ENCODE measurements at places on chromosomes 3 and 15.

- no peak for DNase-seq
Measured at GRCh38 chr15:98738689-98739401, 90.5 kb downstream of the IGF1R start.

DNA sequence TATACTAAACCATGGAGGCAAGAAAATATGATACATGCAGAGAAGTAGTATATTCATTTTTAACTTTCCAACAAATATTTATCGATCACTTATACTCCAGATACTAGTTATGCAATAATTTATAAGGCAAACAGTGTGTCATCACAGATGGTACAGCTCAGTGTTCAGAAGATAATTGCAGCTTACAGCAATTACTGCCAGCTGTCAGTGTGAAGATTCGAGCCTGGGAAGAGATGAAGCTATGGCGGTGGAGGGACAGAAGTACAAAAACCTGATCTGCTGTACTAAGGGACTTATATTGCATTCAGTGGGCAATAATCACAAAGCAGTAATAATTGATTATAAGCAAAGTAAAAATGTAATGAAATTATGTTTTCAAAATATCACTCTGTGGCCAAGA is 170.6 kb upstream of the EPHA3 start:
- peak; percentile 1 for DNase-seq

DNA sequence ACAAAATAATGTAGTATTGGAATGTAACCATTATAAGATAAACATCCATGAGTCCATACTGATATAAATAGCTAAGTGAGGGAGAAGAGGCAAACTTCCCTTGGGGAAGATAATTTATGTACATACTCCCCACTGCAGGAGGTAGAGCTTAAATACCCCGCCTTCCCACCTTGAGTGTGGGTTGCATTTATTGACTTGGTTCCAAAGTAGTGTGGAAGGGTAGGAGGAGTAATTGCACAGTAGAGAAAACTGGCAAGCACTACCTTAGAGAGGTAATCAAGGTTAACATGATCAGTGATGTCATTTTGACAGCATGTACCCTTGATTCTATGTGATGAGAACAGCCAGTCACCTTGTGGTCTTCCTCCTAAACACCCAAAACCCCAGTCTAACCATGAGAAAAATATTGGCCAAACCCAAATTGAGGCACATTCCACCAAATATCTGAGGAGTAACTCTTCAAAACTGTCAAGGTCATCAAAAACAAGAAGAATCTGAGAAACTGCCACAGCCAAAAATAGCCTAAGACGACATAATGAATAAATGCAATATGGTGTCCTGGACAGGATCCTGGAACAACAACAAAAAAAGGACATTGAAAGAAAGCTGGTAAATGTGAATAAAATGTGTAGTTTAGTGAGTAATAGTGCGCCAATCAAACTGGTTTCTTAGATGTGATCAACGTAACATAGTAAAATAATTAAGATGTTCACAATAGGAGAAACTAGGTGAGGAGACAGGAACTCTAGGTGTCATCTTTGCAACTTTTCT is 774 bp upstream of the CNOT10 start:
- DNase-seq, result no peak

DNA sequence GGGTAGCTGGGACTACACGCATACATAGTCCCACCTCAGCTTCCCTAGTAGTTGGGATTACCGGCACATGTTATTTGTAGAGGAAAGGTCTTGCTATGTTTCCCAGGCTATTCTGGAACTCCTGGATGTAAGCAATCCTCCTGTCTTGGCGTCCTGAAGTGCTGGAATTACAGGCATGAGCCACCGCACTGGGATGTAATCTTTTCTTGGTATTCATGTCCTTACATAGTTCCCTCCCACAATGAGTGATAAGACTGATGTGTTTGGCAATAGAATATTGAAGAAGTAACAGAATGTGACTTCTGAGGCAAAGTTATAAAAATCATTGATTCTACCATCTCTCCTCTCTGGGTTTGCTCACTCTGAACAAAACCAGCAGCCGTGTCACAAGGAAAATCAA is 22.7 kb upstream of the ALCAM start:
- DNase-seq, result no peak

- DNase-seq, result no peak
Measured at GRCh38 chr15:84887938-84888337, 3.5 kb downstream of the SLC28A1 start.

DNA sequence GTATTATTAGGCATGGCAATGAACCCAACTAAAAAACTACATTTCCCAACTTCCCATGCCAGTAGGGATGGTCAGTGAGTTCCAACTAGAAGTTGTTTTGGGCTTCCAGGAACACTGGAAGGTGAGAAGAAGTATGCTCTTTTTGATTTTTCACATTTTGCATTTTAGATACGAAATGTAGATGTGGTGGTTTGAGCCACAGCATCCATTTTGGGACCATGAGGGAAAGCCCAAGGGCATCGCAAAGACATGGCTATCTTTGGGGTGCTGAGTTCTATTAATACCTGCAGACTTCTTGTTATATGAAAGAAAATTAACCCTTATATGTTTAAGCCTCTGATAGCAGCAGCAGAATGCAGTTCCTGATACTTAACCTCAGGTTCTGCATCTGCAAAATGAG is 62.9 kb downstream of the PTPRG start:
- DNase-seq, result no peak

GRCh38 chr15:80785335-80785734 is 6.2 kb downstream of the CEMIP start:
- DNase-seq, result no peak

DNA sequence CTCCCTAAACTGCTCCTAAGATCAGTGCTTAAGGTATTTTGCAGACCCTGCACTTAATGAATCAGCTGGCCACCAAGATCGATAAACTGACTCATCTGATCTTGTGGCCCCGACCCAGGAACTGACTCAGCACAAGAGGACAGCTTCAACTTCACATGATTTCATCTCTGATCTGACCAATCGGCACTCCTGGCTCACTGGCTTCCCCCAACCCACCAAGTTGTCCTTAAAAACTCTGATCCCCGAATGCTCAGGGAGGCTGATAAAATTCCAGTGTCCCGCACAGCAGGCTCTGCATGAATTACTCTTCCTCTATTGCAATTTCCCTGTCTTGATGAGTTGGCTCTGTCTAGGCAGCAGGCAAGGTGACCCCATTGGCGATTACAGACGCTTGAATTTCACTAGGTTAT is 13.5 kb downstream of the HTR3E start:
- DNase-seq, result no peak

- DNase-seq, result no peak
Measured at GRCh38 chr3:133933097-133934024, 37.7 kb upstream of the RAB6B start.

DNA sequence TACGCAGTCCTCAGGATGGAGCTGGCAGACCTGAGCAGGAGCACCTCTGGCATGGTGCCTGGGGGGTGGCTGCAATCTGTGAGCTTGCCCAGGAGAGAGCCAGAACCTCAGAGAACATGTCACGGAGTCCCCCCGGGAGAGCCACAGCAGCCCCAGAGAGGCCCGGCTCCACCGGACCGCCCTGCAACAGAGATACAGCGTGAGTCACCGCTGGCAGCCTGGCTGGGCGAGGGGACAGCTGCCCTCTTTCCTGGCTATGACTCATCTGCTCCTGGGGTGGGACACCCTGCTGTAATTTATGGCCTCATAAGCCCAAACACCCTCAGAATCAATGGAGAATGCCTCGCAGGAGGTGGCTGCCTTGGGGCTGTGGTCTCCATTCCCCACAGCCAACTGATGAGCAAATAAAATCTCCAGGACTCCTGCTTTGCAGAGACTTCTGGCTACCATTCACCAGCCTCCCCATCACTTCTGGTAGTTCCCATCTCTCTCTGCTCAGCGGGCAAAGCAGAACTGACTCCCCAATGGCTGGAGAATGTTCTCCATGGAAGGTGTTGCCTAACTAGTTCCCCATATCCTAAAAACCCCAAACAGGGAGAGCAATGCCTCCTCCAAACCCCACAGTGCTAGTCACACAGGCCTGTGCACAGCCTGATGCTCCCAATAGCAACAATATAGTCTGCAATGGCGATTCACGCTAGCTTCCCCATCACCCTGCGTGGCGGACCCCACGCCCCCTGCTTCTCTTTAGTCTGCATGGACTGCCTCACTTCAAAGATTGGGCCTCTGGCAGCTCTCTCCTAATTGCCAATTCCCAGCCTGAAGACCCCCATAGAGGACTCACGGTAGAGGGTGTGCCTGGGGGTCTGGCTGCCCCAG is 21.6 kb downstream of the ACSBG1 start:
- no peak for DNase-seq

DNA sequence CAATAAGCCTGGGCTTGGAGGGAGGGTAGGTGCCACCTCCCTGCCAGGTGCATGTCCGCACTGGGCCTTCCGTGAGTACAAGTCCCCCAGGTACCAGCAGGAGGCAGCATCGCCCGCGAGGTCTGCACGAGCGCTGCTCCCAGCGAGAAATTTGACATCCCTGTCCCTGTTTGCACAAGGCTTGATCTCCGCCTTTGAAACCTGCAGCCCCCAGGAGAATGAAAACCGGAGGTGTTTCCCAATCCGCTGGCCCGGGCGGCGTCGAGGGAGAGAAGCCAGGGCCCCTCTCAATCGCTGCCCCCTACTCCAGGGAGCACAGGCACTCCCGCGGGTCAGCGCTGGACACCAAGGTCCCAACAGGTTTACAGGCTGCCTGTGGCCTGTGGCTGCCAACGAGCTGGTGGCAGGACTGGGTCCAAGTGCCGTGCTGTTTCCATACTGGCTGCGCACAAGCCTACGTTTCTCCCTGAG is 961 bp downstream of the HAPLN3 start:
- peak; percentile 16 for DNase-seq

DNA sequence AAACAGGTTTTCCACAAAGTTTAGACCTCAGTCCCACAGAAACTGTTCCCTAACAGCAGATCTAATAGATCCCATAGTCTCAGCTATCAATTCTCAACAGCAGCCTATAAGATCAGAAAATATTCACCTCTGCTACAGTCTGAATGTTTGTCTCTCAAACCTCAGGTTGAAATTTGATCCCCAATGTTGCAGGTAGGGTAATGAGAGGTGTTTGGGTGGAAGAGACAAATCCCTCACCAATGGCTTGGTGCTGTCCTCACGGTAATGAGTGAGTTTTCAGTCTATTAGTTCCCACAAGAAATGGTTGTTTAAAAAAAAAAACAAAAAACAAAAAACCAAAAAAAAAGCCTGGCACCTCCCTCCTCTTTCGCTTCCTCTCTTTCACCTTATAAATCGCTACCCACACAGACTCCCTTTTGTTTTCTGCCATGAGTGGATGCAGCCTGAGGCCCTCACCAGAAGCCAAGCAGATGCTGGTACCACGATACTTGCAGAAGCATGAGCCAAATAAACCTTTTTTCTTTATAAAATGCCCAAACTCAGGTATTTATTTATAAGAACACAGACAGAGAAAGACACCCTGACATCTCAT is 14.2 kb downstream of the ZNF280D start:
- no peak for DNase-seq

DNA sequence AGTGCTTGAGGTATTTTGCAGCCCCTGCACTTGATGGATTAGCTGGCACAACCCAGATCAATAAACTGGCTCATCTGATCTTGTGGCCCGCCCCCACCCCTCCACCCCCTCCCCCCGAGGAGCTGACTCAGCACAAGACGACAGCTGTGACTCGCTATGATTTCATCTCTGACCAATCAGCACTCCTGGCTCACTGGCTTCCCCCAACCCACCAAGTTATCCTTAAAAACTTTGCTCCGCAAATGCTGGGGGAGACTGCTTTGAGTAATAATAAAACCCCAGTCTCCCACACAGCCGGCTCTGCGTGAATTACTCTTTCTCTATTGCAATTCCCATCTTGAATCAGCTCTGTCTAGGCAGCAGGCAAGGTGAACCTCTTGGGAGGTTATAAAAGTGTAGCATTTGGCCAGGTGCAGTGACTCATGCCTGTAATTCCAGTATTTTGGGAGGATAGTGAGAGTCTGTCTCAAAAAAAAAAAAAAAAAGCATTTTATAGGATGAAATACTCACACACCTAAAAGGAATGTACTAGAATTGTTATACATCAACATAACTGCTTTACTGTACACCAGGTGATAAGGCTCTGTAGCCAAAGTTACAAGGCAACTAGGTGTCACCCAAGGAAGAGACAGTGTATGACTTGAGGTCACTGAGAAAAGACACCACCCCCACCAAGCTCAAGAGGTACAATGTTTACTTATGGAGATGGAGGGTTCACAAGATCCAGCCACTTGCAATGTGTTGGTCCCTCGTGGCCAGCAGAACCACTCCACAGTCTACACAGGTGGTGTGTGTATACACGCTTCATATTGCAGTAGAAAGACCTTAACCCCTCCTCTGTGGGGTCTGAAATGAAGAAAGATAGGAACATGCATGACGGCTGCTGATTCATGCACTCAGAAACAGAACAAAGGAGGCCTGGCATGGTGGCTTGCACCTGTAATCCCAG is 8.6 kb downstream of the ZNF445 start:
- DNase-seq, result no peak

Data from NCI-H1092 treated with DMSO at 0.1 percent for 48 hours (cell line).